CD4-positive, alpha-beta T cell treated with Interleukin-6 at 100 ng/mL for 8 hours (primary cell): ENCODE measurements at places on chromosomes 4 and X.
A peak's percentile ranks its signal among the peaks of the same experiment; 100 is the strongest.

- no peak for DNase-seq
These were observed 4.2 kb downstream of the NEUROG2 start for GRCh38 chr4:112511803-112512118.

- DNase-seq = no peak
These were observed 646 bp upstream of the FAM3A start for GRCh38 chrX:154516656-154517100.

- DNase-seq = no peak
These were observed 54.1 kb downstream of the RPS6KA3 start for GRCh38 chrX:20212486-20213089.

- no peak for DNase-seq
These were observed 33.2 kb upstream of the LDB2 start for GRCh38 chr4:16931339-16932305.

- no peak for DNase-seq
These were observed 7.9 kb upstream of the GNRHR start for GRCh38 chr4:67762086-67762485.

DNA sequence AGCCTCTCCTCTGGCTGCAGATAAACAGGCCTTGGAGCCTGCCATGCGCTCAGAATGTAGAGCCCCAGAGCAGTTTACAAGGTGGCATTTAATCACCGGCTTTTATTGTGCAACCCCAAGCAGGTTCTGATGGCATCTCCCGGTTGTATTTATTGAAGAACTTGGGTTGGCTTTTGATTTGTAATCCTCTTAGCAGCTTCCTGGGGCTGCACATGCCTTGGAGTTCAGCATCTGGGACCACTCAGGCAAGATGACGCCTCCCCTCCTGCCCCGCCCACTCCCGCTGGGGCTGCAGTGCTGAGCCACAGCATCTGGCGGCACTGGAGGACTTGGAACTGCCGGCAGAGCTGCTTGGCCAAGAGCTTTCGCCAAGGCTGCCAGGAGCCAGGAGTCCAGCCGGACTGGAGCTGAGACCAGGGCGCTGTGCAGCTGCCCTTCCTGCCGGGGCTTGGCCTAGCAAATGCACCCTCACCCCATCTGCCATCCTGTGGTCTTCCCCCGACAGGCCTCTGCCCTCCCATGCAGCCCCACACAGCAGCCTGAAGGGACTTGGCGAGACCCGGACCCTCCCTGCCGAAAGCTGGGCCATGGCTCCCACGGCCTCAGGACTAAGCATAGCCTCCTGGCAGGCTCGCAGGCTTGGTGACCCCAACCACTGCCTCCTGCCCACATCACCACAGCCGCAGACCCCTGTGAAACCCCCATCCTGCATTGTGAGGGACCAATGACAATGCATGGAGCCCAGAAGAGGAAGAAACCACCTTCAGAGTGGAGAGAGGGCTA, 5.4 kb downstream of the HTRA3 start:
- no peak for DNase-seq

DNA sequence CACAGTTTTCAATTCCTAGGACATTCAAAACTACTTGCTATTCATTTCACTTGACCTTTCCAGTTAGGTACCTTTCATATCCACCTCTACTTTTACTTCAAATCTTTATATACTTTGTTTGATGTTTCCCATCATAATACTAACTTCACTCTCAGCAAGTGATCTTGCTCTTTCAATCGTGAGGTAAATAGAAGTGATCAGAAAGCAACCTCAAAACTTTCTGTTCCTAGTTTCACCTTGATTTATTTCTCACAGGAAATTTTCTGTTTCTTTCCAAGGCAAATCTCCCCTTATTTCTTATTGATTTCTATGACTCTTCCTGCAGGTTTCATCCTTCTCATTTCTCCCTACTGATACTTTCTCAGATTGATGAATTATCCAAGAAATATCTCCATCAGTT, 623.5 kb downstream of the FSTL5 start:
- no peak for DNase-seq

GRCh38 chrX:107706309-107706708, 69.3 kb downstream of the TSC22D3 start:
- DNase-seq = no peak

DNA sequence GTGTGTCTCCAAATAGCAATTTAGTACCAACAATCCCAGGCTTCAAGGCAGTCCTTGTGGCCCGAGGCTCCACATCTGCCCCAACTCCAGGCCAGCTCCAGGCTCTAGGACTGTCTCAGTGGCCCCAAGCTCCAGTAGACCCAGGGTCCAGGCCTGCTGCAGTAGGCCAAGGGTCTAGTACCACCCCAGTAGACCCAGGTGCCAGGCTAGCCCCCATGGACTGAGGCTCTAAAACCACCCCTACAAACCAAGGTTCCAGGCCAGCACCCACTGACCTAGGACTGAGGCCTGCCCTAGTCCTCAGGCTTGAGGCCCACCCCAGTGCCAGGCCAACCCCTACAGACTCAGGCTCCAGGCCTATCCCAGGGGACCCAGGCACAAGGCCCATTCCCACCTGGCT, 191.6 kb downstream of the DLG3 start:
- DNase-seq = no peak

- peak; percentile 73 for DNase-seq
These were observed 58.5 kb upstream of the CLCN4 start for GRCh38 chrX:10098270-10098713.

GRCh38 chr4:138178566-138178965, 63.6 kb downstream of the SLC7A11 start:
- no peak for DNase-seq

DNA sequence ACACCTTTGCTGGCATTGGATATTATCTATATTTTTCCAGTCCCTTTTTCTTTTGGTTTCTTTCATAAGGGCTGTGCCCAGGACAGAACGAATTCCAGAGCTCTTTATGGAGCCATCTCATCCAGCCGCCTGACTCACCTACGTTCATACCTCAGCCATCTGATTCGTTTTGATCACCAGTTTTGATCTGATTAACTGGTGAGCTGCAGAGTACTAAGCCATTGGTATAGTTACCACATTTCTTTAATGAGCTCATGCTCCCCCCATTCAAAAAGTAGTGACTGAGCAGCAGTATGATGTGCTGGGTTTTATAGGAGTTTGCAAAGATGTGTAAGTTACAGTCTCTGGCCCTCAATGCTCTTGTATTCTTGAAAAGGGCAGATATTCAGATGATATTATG, 43.0 kb upstream of the CDKN2AIP start:
- DNase-seq = no peak

GRCh38 chr4:78629991-78630541, 78.5 kb downstream of the ANXA3 start:
- no peak for DNase-seq

- DNase-seq = peak; percentile 35
These were observed at the start of gene STAG2 for GRCh38 chrX:123961268-123962005. STAG2 (plus strand) TSS chrX:123961706; CDS start chrX:124022628, 60,922 bp downstream.

DNA sequence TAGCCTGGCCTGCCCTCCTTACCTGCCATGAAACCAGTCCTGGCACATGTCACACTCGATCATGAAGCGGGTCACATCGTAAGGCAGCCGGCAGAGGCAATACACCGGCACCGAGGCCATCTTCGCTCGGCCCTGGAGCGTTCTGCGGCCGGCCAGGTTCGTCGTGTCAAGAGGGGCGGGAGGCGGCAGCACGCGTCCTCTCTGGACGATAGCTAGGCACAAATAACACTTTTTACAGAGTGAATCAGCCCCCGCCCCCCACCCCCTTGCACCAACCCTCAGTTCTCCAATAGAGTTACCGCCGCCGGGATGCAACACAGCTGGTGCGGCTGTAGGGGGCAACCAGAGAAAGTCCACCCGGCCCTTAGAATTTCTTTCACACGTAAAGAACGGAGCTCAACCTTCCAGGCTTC, 1.7 kb downstream of the PHF8 start:
- peak; percentile 37 for DNase-seq

DNA sequence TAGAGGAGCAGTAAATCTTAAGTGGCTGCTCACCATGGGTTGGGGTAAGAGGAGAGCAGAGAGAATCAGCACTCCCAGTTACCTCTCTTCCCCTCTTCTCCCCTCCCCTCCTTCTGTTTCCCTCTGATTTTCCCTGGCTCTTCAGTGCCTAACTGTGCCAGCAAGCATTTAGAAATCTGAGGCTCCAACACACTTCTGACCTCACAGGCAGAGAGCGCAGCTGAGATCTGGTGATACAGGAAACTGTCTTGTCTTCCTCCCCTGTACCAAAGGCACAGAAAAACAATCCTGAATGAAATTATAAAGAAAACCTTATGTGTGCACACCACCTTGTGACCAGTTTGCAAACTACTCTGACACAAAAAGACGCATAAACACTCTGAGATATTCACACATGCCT, 82.4 kb upstream of the SMIM10 start:
- DNase-seq = peak; percentile 14

GRCh38 chr4:8084712-8085490, 73.7 kb downstream of the ABLIM2 start:
- DNase-seq = no peak

DNA sequence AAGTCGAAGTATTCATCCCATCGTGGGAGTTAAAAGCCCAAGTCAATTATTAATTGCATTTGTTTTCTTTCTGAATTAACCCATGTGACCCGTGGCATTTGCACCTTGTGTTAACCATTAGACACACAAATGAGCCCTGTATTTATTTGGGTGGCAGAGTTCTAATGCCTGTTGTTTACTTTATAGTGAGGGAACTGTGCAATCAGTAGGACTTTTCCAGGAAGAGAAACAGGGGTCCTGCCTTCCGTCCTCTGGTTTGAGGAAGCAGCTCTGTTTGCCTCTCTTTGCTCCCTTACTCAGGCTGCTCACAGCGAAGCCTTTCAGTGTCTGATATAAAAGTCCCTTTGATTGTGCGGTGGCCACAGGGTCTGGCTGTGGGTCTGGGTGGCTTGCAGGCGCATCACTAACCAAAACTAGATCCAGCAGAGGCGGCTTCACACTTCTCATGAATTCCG, 263.6 kb downstream of the PTTG2 start:
- no peak for DNase-seq

DNA sequence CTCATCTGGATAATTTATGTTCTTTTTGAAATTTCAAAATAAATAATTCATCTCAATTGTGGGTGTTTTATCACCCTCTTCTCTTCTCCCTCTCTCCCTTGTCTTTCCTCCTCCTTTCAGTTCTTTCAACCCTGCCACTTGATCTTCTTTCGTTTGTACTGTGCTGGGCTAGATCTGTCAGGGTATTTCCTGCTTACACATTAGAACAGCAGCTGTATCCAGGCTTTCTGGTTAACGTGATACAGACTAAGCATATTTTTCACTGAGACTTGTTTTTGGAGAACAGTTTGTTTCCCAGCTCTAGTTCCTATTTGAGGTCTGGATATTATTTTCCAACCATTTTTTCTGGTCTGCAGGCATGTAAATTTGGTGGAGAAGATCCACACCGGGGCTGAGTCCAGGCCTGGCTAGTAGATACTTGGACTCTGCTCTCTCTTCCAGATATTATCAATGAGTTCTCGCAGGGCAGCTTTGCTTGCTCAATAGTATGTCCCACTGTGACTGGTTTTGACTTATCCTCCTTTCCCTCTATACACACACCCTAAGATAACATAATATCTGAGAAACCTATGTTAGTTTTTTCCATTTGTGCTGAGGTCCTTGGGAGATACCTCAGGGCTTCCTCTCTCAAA, 1310.7 kb upstream of the TENM3 start:
- DNase-seq = no peak

DNA sequence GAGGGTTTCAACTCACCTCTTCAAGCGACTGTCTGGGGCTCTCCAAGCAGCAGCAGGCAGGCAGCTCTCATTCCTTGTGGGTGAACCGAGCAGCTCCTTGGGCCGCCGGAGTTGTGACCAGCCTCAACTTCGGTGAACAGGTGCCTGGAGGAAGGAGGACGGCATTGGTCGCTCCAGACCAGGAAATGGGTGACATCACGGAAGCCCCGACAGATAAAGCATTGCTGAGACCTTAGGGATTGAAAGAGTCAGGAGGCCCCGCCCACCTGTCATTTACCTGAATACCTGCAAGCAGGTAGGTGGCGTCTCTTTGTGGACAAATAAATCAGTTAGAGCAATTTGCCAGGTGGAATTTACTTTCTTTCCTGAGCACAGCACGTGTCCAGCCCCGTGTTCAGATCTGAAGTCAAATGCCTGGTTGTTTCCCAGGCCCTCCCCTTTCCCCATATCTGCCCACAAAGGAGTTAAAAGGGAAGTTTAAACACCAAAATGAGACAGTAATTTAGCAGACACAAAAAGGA, at the start of gene LNX1:
Gene LNX1, minus strand, starts transcription at position 115 of the 521 bp plus-strand sequence. CDS start 17,484 bp downstream, outside the sequence.
- DNase-seq = peak; percentile 1

DNA sequence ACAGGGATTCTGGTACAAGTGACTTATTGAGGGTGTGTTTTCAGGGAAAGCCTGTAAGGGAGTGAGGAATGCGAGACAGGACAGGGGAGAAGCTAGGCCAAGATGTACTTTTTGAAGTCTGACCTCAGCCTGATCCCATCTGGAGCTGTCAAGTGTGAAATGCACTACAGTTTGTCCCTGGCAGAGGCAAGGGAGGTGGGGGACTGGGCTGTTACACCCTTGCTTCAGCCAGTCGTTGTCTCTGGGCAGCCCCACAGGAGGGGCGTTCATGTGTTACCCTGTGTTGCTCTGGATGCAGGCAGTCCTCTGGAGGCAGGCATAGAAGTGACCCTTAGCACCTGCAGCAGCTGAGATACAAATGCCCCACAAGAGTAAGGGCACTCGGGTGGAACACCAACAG, 25.8 kb downstream of the PPEF1 start:
- DNase-seq = no peak

- no peak for DNase-seq
These were observed 33.7 kb upstream of the WDR17 start for GRCh38 chr4:176031922-176032321.

GRCh38 chr4:26404743-26405206, 84.0 kb downstream of the RBPJ start:
- no peak for DNase-seq

- no peak for DNase-seq
These were observed 6.8 kb downstream of the MECP2 start for GRCh38 chrX:154090731-154091130.

DNA sequence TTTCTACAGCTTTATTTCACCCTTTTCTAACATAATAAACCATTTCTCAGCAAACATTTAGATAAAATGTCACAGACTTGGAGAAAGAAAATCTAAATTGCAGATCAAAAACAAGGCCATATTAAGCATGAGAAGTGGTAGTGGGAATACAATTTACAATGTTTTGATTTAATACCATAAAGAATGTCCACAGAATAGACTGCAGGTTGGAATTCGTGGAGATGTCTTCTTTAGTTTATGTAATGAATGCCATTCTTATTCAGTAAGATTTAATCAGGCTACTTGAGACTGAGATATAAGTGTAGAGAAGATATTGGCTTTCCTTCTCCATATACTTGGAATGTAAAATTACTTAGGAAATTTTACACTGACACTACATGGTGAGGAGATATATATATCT, 91.9 kb upstream of the ZFP42 start:
- no peak for DNase-seq
